ENCODE measurements at places on chromosomes 7 and 10. TPM values are rescaled to one million over a fixed set of nuclear protein-coding genes. Genes with fewer than 3 reads are reported as not detected.

GRCh38 chr10:58856508-58857240 is 319.8 kb upstream of the PHYHIPL start:
- peak; percentile 88 for DNase-seq
- H3K36me3 ChIP-seq = no peaks in the 10 kb centered on the region
- H3K27me3 ChIP-seq = no peaks in the 10 kb centered on the region

- no peak overlapping the region for H3K27ac ChIP-seq
- H3K4me3 ChIP-seq = no peak overlapping the region
- no peaks in the 10 kb centered on the region for H3K4me1 ChIP-seq
- H3K36me3 ChIP-seq = no peaks in the 10 kb centered on the region
- DNase-seq = no peak
Measured at GRCh38 chr10:91477236-91477635, 67.1 kb downstream of the HECTD2 start.

- no peak for DNase-seq
- no peaks in the 10 kb centered on the region for H3K36me3 ChIP-seq
- H3K4me1 ChIP-seq = no peaks in the 10 kb centered on the region
- H3K27ac ChIP-seq = no peak overlapping the region
Measured at GRCh38 chr10:107031931-107032699, 132.4 kb downstream of the SORCS1 start.

GRCh38 chr7:126483972-126484371 is 768.8 kb downstream of the GRM8 start:
- no peaks in the 10 kb centered on the region for H3K4me1 ChIP-seq
- DNase-seq = no peak
- H3K27me3 ChIP-seq = no peaks in the 10 kb centered on the region

DNA sequence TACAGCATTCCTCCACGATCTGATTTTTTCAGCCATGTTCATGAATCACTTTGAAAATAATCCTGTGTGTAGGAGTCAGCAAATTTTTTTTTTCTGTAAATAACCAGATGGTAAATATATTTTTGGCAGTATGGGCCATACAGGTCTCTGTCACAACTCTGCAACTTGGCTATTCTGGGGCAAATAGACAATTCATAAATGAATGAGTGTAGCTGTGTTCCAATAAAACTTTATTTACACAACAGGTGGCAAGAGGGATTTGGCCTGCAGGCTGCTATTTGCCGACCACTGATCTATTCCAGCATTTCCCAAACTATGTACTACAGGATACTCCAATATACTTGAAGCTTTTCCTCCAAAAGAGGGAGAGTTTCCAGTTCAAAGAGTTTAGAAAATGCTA is 78.7 kb upstream of the SVIL start:
- H3K4me3 ChIP-seq = no peak overlapping the region
- peaks cover 4% of the 10 kb centered on the region for H3K4me1 ChIP-seq
- H3K27me3 ChIP-seq = no peaks in the 10 kb centered on the region
- no peaks in the 10 kb centered on the region for H3K36me3 ChIP-seq
- DNase-seq = no peak
- H3K27ac ChIP-seq = no peak overlapping the region

DNA sequence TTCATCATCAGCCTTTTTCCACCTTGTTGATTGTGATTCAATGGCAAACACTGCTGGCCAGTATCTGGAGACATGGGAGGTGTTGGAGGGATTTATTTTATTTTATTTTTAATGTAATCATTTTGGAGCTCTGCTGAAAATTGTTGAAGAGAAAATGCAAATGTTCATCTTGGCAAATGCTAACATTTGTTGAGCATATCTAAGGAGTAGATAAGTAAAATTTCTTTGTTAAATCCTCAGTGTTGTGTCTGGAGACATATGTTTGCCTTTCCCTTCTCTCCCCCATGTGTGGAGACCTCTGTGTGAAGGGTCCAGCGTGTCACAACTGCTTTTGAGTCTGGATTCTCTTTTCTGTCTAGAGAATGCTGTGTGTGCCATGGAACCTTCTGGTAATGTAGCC is 300.3 kb downstream of the FZD1 start:
- H3K27ac ChIP-seq = no peak overlapping the region
- H3K4me1 ChIP-seq = no peaks in the 10 kb centered on the region
- no peak for DNase-seq
- H3K27me3 ChIP-seq = no peaks in the 10 kb centered on the region
- H3K4me3 ChIP-seq = no peak overlapping the region

- no peak overlapping the region for H3K4me3 ChIP-seq
- H3K27me3 ChIP-seq = no peaks in the 10 kb centered on the region
- H3K27ac ChIP-seq = no peak overlapping the region
- DNase-seq = no peak
- peaks cover 11% of the 10 kb centered on the region for H3K4me1 ChIP-seq
Measured at GRCh38 chr10:73867126-73867807, 7.1 kb downstream of the CAMK2G start.

GRCh38 chr7:30430276-30430675 is 48.3 kb downstream of the NOD1 start:
- DNase-seq = no peak
- H3K4me3 ChIP-seq = no peak overlapping the region
- peaks cover 2% of the 10 kb centered on the region for H3K4me1 ChIP-seq
- H3K27ac ChIP-seq = no peak overlapping the region
- H3K36me3 ChIP-seq = no peaks in the 10 kb centered on the region

DNA sequence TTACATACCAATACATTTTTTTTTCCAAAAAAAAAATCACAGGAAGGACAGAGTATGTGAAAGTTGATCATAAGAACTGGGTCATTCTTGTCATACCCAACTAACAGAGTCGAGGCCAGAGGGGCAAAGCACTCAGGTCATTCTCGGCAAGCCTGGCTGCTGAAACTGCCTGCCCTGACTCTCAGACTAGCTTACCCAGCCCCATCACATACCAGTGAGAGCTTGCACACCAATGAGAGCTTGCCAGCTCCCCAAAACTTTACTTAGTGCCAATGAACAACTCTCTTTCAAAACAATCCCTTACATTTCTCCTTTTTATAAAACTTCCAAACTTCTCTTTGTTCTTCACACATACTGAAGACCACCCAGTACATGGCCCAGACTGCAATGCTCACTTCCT is 48.9 kb downstream of the VOPP1 start:
- no peaks in the 10 kb centered on the region for H3K4me1 ChIP-seq
- peaks cover 1% of the 10 kb centered on the region for H3K36me3 ChIP-seq
- H3K27me3 ChIP-seq = no peaks in the 10 kb centered on the region
- peak; percentile 27 for DNase-seq

DNA sequence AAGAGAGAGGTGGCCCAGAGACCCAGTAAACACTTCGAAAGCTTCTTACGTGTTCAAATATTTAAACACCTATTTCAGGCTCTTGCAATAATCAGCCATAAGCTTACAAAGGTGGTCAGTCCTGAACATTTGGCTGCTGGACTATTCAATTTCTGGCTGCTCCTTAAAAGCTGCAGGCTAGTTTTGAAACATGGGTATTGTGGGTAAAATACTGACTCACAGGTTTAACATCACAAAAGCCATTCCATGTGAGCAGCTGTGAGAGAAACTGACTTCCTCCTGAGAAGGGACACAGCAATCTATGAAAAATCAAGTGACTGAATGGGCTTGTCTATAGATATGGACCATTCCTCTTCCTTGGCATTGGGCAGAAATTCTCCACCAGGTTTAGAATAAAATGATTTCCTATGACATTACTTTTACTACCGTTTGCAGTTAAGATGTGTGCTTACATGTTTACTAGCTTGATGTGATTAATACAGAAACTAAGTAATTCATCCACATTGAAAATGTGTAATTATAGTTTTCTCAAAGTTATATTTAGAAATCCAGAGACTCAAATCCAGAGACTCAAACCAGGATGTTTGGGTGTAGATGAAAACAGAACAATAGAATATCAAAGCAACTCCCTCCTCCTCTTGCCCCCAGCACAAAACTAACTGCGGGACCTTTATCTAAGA is 252.3 kb downstream of the GATA3 start:
- H3K4me1 ChIP-seq = no peaks in the 10 kb centered on the region
- H3K27me3 ChIP-seq = no peaks in the 10 kb centered on the region
- no peak for DNase-seq
- H3K4me3 ChIP-seq = no peak overlapping the region
- no peak overlapping the region for H3K27ac ChIP-seq
- H3K36me3 ChIP-seq = no peaks in the 10 kb centered on the region

DNA sequence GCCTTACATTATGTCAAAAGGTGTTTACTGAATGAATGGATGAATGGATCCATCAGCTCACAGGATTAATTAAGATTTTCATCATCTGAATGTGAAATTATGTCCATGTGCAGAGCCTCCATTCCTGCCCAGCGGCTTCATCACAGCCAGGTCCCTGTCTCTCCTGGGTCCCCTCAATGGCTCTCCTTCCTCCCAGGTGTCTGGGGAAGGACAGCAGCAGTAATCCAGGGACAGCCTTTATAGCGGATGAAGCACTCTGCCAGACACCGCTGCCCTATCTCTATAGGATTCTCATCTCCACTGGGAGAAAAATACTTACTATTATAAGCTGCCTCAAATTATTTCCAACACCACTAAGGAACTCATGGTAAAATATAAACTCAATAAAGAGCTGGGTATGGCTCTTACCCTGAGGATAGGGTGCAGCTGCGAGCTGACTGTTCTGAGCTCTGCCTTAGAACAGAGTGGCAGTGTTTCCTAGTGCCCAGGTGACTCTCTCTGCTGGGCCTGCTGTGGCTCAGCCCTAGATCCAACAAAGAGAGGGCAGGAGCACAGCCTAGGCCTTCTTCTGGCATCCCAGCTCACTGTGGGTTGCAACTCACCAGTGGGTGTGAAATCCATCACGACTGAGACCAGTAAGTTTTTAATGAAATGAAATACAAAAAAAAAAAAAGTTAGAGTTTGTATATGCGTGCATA is 38.3 kb downstream of the GPRIN2 start:
- no peak for DNase-seq
- H3K4me3 ChIP-seq = no peak overlapping the region
- H3K36me3 ChIP-seq = no peaks in the 10 kb centered on the region
- H3K27me3 ChIP-seq = no peaks in the 10 kb centered on the region
- no peak overlapping the region for H3K27ac ChIP-seq

GRCh38 chr10:96421995-96422394 is 63.2 kb upstream of the OPALIN start:
- H3K27me3 ChIP-seq = no peaks in the 10 kb centered on the region
- no peaks in the 10 kb centered on the region for H3K36me3 ChIP-seq
- no peak for DNase-seq
- no peak overlapping the region for H3K27ac ChIP-seq
- H3K4me1 ChIP-seq = no peaks in the 10 kb centered on the region

DNA sequence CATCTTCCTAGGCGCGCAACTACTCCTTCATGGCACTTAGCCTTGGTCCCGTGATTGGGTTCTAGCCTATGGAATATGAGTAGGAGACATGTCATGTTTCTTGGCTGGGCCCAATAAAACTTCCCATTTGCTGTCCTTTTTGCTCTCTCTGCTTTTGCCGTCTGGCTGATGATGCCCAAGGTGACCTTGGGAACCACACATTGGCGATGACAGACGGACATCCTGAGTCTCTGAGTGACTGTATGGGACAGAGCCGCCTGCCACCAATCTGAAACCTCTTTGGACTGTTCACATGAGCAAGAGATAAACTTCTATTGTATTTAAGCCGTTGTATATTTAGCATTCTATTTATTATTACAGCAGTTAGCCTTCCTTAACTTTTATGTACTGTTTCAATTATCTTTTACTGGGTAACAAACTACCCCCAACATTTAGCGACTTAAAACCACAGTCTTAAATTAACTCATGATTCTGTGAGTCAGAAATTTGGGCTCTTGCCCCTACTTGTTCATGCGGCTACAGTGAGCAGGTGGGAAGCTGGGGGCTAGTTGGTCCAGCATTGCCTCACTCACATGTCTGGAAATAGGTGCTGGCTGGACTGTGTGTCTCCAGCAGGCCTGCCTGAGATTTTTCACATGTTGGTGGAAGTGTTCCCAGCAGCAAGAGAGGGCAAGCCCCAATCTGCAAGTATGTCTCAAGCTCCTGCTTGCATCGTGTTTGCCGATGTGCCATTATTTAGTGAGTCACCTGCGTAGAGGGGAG is 71.7 kb downstream of the NOD1 start:
- H3K4me1 ChIP-seq = no peaks in the 10 kb centered on the region
- no peak overlapping the region for H3K4me3 ChIP-seq
- no peaks in the 10 kb centered on the region for H3K36me3 ChIP-seq
- no peaks in the 10 kb centered on the region for H3K27me3 ChIP-seq

DNA sequence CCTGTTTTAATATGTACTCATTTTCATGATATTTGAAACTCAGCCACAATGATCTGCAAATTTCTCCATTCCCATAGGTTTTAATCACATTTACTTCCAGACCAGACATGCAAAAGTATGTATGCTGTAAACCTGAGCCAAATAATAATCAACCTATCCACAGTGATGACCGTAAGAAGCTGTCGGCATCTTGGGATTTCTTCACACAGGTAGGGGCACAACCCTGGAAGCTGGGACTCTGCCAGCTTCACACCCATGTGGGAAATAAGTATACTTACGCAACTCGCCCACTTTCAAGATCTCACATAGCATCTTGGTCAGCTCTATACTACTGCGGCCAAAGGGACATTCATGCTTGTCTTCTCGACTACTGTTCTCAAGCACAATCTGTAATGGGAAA is 352.3 kb downstream of the ELMO1 start:
- no peaks in the 10 kb centered on the region for H3K36me3 ChIP-seq
- H3K4me3 ChIP-seq = no peak overlapping the region
- H3K27me3 ChIP-seq = no peaks in the 10 kb centered on the region
- H3K4me1 ChIP-seq = no peaks in the 10 kb centered on the region
- no peak overlapping the region for H3K27ac ChIP-seq
- no peak for DNase-seq

The ANLN gene
- total RNA-seq = 21.5 TPM

The TCERG1L gene
- not detected for total RNA-seq

The HOXA6 gene
- 3.6 TPM for total RNA-seq

The GJD4 gene
- total RNA-seq = 0.17 TPM

The TAS2R5 gene
- total RNA-seq = 1.0 TPM

Measured in fibroblast of lung (primary cell).